Activated CD8-positive, alpha-beta memory T cell treated with anti-CD3 and anti-CD28 coated beads for 4 hours (primary cell): ENCODE measurements at places on chromosomes 7 and 10.

GRCh38 chr10:128180843-128181242, 54.6 kb upstream of the MKI67 start:
- DNase-seq, result no peak

DNA sequence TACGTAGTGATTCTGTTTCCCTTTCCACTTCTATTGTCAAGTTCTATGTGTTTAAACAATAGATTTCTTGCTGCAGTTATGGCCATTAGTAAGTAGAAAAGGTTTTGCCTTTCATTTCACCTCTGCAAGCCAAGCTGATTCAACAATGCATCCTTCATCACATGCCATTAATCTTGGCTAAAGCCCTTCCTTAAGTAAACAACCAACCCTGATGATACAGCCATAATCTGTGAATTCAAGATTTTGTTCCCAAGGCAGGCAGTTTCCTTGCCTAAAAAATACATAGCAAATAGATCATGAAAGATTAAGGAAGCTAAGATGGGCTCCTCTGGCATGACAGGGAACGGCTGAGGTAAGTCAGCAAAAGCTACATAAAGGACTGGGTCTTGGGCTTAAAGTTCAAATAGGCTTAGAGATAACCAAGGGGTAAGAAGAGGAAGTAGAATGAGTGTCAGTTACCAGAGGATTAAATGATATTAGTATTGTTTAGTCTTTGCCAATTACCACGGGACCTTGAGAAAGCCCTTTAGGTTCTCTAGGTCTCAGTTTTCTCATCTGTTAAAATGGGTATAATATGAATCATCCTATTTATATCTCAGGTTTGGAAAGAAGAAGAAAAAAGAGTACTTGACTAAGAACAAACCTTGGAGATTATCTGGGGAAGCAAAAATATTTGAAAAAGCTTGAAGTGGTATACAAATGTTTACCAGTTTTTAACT, 35.9 kb upstream of the ANK3 start:
- DNase-seq, result no peak

DNA sequence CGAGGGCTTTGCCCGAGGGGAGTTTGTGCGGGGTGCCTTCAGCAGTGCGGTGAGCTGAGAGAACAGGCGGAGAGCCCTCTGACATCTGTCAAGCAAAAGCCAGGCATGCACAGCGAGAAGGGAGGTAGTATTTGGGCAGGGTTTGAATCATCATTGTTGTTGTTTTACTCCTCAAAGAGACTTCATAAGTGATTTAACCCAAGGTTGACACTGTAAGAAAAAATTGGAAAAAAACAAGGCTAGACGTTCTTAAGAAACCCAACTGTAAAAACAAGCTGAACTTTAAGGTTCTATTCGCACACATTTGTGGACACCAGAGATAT, 1.3 kb downstream of the ADAM22 start:
- no peak for DNase-seq

- DNase-seq, result no peak
Observed at GRCh38 chr10:106571192-106571946, 593.1 kb downstream of the SORCS1 start.

DNA sequence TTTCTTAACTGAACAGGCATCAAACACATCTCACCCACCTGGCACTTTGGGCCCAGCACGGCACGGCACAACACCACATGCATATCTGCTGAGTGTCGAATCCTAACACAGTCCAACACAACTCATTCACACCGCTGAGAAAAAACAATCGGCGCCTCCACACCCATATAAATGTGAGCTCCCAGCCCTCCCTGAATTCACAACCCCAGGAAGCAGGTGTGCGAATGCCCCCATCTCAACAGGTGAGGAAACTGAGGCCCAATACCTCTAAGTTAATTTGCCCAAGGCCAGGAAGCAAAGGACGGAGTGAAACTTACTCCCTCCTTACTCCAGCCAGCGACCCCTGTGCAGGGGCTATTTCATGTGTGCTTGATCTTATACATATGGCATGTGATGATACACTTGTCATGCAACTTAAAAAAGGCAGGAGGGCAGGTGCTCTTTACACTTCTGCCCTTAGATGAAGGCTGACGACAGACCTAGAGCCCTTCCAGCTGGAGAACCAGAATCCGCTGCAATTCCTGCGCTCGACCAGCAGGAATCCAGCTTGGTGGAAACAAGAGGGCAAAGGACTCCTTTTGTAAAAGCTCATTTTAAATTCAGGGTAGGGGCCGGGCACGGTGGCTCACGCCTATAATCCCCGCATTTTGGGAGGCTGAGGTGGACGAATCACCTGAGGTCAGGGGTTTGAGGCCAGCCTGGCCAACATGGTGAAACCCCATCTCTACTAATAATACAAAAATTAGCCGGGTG, 116.0 kb downstream of the LARP4B start:
- no peak for DNase-seq

- DNase-seq, result no peak
Observed at GRCh38 chr7:4725850-4726450, 43.9 kb downstream of the FOXK1 start.

DNA sequence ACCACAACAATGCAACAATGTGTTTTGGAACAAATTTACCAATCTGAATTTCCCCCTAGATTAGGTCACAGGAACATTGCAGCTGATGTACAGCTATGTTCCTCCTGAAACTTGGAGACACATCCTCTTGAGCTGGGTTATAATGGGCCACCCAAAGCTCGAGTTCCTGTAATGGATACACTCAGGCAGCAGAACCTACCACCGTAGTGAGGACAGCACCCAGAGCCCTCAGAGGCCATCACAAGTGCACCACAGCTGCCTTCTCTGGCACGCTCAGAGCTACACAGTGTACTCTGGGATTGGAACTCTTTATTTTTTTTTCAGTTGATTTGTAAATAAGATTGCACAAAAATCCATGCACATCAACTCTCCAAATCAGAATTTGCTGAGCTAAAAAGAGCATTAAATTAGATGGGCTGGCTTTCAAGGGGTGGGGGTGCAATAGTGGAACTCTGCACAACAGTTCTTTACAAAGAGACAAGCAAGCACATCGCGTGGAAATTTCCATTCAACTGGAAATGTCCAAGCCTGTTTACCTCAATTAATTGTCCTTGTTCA, 56.7 kb downstream of the EGFR start:
- DNase-seq, result no peak

DNA sequence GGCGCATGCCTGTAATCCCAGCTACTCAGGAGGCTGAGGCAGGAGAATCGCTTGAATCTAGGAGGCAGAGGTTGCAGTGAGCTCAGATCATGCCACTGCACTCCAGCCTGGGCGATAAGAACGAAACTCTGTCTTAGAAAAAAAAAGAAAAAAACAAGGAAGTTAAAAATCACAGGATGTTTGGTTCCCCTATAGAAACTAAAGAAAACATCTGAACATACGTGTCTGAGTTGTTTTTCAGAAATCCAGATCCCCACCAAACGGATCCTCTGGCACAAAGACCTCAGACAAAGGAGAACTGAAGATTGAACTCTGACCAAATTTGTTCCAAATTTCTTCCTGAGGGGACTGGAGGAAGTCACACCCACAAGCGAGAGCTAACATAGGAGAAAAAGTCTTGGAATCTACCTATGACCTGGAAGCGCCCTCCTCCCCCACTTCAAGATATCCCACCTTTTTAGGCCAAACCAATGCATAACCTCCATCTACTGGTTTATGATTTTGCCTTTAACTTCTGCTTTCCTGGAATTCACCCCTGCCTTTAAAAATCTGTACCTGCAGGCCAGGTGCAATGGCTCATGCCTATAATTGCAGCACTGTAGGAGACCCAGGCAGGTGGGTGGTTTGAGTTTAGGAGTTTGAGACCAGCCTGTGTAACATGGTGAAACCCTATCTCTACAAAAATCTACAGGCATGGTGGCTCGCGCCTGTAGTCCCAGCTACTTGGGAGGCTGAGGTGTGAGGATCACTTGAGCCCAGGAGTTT, 19.7 kb upstream of the SIRT1 start:
- DNase-seq, result no peak

- DNase-seq, result no peak
Observed at GRCh38 chr10:59225211-59225610, 48.8 kb downstream of the PHYHIPL start.

DNA sequence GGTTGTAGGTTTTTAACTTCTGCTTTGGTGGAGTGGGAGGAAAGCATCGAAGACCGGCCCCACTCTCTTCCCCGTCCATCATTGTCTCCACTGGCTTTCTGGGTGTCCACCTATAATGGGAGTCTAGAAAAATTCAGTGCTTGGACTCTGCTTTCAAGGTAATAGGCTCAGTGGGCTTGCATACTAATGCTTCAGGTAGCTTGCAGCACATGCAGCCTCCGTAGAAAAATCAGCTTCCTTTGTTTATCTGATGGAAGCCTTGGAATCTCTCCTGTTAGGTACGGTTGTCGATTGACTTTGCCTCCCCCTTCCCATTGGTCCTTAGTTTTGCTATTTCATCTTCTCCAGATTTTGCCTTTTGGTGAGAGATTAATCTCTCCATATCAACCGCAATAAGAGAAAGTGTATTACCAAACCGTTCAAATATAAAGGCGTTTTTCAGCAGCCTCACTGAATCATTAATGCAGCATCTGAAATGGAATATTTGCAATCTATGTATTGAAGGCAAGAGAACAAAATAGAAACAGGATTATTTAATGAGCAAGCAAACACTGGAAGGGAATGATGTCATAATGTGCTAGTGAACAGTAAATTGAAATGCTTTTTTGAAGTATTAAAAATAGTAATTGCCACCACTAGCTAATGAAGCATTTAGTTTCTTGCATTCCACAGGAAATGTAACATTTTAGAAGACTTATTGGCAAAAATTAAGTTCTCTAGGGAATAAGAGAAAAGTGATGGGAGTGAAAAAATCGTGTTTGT, 944 bp downstream of the AVL9 start:
- DNase-seq, result no peak

DNA sequence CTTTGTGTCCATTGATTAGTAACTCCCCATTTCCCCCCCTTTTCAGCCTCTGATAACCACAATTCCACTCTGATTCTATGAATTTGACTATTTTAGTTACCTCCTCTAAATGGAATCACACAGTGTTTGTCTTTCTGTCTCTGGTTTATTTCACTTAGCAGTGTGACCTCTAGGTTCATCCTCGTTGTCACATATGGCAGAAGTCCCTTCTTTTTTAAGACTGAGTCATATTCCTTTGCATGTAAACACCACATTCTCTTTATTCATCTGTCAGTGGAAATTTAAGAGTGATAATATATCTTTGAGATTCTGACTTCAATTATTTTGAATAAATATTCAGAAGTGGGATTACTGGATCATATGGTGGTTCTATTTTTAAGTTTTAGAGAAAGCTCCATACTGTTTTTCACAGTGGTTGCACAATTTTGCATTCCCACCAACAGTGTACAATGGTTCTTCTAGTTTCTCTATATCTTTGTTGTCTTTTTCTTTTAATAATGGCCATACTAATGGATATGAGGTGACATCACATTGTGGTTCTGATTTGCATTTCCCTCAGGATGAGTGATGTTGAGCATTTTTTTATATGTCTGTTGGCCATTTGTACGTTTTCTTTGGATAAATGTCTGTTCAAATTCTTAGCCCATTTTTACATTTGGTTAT, 126.1 kb upstream of the GRB10 start:
- DNase-seq, result no peak

DNA sequence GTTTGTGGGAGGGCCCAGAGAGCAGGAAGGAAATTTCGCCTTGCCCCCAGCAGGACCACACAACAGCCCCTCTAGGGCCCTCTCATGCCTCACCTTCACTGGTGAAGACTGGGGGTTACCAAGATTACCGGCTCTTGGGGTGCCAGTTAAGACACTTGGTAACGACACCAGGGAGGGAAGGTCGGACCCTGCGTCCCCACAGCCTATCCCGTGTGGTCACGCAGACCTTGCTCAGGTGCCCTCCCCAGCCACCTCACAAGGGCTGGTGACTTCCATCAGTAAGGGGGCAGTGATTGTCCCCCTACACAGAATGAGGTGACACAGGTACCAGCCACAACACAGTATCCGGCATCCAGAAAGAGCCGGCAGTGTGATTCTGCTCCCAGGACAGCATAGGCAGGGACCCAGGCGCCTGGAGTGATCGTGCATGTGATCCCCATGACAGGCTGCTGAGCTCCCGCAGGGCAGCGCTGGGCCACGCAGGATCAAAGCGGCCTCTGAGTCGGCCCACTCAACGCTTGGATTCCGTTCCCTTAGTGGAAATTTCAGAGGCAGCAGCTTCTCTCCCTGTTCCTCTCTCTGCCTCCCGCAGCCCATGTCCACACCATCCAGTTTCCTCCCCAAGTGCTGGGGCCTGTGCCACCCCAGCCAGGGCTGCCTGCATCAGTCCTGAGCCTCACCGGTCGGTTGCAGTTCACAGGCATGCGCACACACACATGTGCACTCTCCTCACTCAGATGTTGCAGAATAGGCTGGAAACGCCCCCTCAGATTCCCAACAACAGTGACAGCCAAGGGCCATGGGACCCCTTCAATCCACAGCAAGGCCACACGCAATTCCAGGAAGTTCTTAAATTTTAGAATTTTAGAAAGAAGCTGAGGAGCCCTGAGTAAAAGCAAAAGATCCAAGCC, 35.8 kb downstream of the CAMK2B start:
- DNase-seq, result no peak

DNA sequence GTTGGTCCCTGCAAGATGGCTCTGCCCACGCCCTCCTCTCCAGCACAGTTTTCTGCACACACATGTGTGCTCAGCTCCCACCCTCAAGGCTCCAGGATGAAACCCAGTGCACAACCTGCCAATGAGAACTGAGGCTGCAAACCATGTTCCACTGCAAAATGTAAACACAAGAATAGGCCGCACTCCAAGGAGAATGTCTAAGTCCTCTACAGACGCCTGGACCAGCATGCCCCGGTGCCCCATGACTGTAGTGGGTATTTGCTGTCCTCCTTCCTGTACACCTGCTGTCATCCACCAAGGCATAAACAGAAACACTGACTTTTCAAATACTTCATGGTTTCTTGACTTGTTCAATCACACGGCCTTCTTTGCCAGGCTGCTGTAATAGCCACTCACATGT, 72.6 kb downstream of the COBL start:
- DNase-seq, result no peak

DNA sequence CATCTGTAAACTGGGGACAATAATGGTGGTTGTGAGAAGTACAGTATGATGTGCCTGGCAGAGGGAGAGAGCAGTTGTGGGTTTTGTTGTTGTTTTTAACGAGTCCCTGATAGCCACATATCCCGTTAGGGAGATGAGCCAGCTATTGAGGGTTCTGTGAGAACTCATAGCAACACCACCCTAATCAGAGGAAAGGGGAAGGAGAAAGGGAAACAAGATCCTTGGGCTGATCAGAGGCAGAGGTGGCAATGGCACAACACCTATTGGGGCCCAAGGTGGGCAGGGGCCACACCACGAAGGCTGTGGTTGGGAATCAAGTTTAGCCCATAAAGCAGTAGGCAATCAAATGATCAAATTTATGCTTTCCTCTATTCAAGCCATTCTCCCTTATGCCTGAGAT, 1.7 kb upstream of the MRPS24 start:
- no peak for DNase-seq

- DNase-seq, result no peak
Observed at GRCh38 chr10:12566161-12567115, 217.1 kb downstream of the CAMK1D start.

- DNase-seq, result no peak
Observed at GRCh38 chr10:52740913-52741675, 31.5 kb downstream of the MBL2 start.

- DNase-seq, result no peak
Observed at GRCh38 chr7:33882950-33883670, 22.2 kb upstream of the BMPER start.

GRCh38 chr10:85459906-85460305, 906.7 kb downstream of the GRID1 start:
- no peak for DNase-seq

- no peak for DNase-seq
Observed at GRCh38 chr10:60809157-60809556, 30.9 kb downstream of the CDK1 start.
